GM06990 (cell line): ENCODE measurements at places on chromosomes 4 and X.

DNA sequence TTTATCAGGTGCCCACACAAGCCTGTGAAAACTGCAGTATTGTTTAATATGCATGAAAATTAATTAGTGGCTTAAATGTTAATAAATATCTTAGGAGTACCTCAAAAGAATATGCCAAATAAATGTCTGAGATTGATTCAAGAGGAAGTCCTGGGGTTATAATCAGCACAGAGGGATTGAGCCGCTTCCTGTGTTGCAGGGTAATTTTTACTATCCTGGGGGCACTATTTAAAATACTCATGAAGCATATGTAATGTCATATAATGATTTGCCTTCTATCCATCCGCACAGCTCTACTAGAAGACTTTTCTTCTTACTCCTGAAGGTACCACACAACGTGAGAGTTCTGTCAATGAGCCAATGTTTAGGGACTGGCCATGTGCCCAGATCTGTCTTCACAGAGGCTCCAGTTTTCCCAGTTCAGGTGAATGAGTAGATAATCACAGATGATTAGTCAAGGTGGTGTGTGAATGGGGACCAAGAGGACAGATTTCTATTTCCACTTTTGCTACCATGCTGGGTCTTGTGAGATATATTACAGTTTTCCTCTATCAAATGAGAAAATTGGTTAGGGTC is 233.3 kb downstream of the USP46 start:
- DNase-seq, result no peak

DNA sequence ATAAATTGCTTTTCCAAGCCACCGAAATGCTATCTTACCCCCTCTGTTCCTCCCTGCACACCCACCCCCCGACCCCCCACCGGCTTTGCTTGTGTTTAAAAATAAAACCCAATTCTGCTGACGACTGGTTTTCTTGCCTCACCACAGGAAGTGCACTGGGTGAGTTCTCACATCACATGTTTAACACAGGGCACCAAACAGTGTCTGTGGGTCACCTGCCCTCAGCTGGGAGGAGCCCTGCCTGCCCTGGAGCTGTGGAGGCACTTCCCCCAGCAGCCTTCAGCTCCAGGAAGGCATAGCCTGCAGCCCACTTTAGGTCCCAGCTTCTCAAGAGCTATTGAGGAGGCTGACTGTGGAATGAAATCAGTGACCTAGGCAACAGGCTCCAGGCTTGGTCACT is 8.8 kb downstream of the TMEM255A start:
- DNase-seq, result peak; percentile 55

DNA sequence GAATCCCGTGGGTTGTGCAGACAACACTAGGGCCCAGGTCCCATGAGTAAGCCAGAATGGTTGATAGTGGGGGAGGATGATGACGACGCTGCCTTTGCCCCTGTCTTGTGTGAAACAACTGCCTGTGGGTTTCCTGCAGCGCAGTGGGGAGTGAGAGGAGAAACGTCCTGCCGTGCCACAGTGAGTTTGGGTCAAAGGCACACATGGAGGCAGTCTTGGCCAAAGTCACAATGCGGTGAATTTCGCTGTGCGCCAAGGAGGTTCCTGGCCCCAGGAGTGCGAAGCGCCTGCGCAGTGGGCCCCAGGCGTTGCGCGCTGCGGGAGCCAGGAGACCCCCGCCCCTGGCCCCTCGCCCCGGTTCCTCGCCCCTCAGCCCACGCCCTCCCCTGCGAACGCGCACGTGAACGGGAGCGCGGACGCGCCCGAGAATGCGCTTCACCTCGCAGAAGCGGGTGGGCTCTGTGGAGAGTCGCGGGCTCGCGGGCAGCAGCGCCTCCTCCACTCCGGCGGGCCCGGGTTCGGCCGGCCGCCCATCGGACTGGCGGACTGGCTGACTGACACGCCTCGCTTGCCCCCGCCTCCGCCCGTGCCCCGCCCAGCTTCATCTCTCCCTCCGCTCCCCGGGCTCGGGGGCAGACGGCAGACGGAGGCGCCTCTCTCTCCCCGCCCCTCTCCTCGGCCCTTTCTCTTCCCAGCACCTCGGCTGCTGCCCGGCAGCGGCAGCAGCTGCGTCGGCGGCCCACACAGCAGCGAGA is at the start of gene NUDT10:
Gene NUDT10, plus strand, starts transcription at position 635 of the 755 bp plus-strand sequence. CDS start 144 bp downstream, outside the sequence.
- peak; percentile 18 for DNase-seq

- DNase-seq, result no peak
These were observed 233.9 kb upstream of the GLRA2 start for GRCh38 chrX:14295426-14295825.

- no peak for DNase-seq
These were observed 160.2 kb upstream of the ZC4H2 start for GRCh38 chrX:65136424-65136823.

GRCh38 chr4:138189206-138189605 is 52.9 kb downstream of the SLC7A11 start:
- no peak for DNase-seq

DNA sequence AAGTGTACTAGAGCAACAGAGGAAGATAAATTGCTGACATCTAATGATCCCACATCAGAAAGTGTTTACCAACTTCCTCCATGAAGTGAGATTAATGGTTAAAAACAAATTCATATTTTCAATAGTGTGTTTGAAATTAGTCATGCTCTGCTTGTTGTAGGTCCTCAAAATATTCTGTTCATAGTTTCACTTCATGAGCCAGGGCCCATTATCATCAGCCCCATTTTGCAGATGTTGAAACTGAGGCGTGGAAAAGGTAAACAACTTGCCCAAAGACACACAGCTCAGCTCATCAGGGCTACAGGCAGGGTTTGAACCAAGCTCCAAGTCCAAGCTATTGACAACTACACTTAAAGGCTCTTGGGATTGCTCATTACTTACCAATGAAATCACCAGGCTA is 103.5 kb upstream of the PPARGC1A start:
- DNase-seq, result no peak

DNA sequence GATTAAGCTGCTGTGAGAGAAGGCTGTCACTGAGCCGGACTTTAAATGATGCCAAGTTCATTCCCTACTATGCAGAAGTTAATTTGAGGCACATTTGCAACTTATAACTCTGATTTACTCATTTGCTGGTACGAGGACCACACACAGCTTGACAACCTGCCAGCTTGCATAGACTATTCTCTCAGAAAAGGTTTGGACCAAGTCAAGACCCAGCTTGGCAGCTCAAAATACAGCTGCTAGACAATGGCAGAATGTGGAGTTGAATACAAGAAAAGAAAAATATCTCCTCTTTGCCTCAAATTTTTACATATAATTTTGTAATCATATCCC is 338.9 kb downstream of the DHX15 start:
- no peak for DNase-seq

GRCh38 chr4:86250619-86251018 is 109.2 kb downstream of the MAPK10 start:
- DNase-seq, result no peak

- DNase-seq, result no peak
These were observed 39.5 kb downstream of the ENOPH1 start for GRCh38 chr4:82469791-82470345.

DNA sequence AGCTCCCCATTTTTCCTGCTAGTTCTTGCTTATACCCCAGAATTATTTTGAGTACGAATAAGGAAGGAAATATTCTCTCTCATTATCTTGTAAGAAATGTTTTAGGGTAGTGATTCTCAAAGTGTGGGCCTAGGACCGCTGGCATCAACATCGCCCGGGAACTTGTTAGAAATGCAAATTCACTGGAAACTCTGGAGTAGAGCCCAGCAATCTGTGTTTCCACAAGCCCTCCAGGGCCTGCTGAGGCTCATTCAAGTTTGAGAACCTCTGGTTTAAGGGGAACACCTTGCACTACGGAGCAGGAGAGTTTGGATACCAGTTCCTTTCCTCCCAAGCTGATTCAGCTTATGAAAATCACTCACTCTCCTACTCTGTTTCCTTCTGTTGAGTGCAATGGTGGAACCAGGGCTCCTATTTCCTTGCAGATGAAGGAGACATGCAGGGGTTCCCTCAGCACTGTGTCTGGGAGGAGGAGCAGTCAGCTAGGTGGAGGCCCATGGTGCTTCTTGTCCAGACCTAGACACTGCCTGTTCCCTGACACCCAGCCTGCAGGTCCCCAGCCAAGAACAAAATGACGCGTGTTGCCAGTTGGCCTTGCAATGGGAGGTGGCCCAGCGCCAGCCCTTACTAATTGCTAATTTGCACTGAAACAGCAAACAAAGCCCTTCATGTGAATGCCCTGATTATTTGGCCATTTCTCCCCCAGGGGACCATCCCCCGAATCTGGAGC is 68.5 kb downstream of the CYTL1 start:
- no peak for DNase-seq

- DNase-seq, result no peak
These were observed 67.4 kb upstream of the SLC34A2 start for GRCh38 chr4:25588206-25588605.

DNA sequence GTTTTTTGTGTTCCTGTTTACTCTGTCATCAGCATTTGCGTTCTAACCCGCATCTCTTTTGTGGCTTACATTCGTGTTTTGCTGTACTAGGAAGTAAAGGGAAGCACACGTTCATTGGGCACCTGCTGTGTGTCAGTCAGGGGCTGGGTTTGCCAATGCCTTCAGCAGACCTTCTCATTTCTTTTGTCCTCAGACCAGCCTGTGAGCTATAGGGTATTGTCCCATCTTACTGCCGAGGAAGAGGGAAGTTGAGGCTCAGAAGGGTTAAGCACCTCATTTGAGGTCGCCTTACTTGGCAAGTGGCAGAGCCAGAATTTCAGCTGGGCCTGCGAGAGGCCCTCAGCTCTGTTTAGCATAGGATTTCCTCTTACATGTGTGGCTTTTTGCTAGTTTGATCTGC is 8.7 kb downstream of the TBC1D14 start:
- DNase-seq, result no peak

DNA sequence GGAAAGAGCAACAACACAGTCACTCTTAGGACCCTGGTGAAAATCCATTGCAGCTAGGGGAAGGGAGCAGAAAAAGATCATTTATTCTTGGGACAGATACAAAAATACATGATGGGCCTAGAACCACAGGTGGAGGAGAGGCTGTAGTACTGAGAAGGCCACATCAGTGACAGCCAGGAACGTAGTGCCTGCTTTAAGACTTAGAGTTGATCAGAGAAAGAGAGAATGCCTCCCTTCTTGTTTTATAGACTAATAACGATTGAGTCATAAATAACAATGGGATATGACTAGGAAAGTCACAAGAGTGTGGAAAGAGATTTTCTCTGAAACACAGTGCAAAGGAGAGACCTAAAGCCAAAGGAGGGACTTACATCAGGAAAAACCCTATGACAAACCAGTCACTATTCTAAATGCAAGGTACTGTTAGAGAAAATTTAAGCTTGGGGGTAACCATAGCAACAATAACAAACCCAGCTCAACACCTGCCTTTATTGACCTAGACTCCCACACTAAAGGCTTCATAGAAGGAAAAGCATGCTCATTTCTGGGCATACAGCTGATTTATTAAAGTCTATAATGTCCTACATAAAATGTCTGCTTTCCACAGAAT is 1015.0 kb upstream of the GRID2 start:
- no peak for DNase-seq

DNA sequence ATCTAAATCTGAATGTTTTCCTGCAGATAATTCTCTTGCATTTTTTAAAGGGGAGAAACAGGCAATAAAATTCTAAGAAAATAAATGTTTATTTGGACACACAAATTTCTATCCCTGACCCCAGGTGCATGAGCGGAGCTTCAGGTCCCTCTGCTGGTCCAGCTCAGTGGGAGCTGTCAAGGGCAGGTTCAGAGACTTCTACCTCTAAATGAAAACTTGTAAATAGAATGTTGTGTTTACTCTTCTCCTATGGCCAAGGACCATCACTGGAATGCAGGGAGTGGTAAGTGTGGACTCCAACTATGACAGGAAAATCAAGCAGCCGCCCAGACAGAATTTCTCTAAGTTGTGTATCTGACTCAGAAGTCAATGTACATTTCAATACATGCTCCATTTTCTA is 148.6 kb upstream of the TTC29 start:
- DNase-seq, result no peak

DNA sequence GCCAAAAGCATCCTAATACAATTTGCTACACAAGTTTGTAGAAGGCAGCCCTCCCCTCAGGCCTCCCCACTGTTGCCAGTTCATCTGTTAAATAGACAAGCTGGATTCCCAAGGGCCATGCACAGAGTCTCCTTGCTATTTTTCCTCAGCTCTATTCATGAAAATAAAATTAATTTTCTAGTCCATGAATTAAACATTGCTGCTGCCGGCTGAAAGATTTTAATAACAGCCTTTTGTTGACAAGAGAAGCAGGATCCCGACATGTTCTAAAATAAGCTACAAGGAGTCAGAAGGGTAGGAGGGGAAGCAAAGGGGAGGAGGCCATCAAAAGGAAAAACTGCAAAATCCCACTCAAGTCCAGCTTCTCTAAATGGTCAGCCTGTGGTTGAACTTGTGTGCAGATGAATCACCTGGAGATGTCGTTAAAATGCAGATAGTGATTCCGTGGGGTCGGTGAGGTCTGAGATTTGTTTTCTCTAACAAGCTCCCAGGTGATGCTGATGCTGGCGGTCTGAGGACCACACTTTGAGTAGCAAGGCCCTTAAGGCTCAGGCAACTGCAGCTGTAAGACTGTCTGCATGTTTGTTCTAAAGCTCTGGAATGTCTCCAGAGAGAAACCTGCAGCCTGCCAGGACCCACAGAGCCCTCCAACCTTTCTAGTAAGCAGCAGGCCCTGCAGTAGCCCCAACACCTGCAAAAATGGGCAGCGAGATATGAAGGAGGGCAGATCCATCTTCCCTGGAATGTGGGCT is 9.4 kb downstream of the SCD5 start:
- no peak for DNase-seq

DNA sequence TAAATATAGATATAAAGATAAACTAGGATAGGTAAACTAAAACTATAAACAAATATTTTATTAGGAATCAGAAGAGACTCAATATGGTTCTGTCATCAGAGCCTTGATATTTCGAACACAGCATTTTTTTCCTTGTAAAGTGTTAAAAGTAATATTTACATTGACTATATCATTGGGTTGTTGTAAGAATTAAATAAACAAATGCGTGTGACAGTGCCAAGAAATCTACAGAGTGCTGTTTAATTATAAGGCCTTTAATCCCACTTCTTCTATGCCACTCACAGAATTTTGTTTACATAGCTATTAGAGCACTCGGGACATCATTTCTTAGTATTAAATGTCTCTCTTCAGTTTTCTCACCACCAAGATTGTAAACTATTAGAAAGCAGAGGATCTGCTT is 807.4 kb downstream of the FSTL5 start:
- DNase-seq, result no peak

- DNase-seq, result no peak
These were observed 70.1 kb upstream of the PCDH18 start for GRCh38 chr4:137602436-137602835.

DNA sequence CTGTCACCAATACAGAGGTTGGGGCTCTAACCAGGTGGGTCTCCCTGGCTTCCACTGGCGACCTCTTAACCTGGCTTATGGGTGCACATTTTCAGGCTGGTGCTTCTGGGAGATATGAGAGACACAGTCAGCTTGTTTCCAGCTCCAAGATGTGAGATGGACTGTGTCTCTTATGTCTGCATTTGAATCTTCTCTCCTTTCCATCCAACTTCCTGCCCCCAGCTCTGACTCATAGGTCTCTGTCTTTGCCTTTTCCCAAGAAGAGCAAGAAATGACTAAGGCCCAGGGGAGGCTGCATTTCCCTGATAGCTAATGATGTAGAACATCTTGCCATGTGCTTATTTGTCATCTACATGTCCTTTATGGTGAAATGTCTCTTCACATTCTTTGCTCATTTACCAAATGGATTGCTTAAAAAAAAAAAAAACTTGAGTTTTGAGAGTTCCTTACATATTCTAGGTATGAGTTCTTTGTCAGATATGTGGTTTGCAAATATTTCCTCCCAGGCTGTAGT is 3.2 kb upstream of the UXT start:
- DNase-seq, result no peak

- DNase-seq, result no peak
These were observed 103.2 kb downstream of the HMX1 start for GRCh38 chr4:8768357-8768999.
